ENCODE measurements at places on chromosomes 12 and 14.

DNA sequence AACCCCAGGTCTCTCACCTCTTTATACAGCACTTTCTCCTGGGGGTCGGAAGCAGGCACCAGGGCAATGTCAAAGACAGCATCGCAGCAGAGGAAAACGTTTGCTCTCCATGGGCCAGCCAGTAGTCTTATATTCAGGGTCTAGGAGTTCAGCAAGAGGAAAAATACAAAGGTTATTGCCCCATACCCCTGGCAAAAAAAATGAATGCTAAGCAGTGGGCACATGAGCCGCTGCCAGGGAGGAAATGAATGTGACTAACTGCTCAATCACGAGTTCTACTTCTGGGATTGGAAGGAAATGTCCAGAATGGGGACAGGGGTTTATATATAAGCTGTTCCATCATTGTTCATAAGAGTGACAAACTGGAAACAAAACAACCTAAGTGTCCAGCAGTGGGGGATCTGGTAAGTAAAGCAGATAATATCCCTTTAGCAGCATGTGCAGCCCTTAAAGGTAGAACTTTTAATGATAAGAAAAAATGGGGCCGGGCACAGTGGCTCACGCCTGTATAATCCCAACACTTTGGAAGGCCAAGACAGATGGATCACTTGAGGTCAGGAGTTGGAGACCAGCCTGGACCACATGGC, 53.8 kb downstream of the PHETA1 start:
- DNase-seq = no peak

DNA sequence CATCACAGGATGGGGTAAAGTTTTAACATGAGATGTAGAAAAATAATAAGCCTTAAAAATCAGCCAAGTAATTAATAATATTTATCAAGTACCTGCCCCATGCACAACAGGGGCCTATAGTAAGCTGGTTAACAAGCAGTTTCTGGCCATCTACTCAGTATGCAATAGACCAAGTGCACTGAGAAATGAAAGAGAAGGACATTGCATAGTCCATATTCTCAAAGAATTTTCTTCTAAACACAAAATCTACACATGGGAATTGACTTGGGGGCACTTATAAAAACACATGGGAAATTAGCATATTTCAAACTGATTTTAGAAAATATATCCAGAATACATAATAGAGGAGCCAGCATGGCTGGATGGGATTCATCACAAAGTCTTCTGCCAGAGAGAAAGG, 109.5 kb downstream of the DIO2 start:
- DNase-seq = no peak

- no peak for DNase-seq
Observed at GRCh38 chr12:1054117-1054870, 63.3 kb downstream of the ERC1 start.

DNA sequence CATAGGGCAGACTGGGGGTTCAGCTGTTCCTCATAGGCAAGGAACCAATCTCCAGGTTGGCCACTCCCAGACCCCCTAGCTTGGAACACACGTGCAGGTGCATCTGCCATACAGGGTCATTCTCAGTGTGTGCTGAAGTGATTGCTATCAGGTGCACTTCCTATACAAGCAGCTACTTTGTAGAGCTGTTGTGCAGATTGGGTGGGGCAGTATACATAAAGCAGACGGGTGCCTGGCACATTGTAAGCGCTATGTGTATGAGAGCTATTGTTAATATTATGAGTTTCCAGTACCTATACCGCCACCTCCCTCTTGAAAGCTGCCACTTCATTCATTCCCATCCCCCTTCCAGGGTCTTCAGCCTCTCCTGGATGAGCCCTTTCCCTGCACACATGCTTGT, 17.3 kb downstream of the IRF2BPL start:
- no peak for DNase-seq

- DNase-seq = no peak
Observed at GRCh38 chr12:34595749-34596733, 573.7 kb downstream of the ALG10 start.

DNA sequence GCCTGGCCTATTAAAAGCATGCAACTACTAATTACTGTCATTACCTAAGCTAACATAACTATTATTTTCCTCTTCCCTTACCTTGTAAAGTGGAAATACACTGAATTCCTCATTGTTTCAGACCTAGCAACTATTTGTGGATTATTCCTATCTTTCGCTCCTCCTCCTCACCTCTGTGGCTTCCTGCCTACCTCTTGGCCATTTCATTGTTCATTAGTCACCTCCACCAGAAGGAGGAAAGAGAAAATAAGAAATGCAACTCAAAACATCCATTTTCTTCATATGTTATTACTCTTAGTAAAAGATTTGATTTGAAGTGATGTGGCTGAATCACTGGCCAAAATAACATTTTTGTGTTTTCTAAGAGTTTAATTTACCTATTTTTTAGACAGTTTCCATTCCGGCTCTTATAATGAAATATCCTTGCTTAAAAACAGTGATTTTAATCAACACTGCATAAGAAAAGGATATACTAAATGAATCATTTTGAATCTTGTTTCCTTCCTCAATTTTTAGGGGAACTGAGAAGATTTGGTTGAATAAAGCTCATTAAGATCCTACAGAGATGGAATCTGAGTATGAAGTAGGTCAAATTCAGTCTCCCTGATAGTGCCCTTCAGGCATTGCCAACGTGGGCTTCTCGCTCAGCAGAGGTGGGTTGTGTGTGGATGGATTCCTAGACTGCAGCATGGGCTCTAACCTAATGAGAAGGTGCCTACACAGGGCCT, 27.6 kb upstream of the ARHGAP5 start:
- DNase-seq = no peak

GRCh38 chr14:73945159-73945670, 4.7 kb downstream of the FAM161B start:
- no peak for DNase-seq

GRCh38 chr14:22542360-22542759, 46.7 kb downstream of the DAD1 start:
- DNase-seq = no peak

DNA sequence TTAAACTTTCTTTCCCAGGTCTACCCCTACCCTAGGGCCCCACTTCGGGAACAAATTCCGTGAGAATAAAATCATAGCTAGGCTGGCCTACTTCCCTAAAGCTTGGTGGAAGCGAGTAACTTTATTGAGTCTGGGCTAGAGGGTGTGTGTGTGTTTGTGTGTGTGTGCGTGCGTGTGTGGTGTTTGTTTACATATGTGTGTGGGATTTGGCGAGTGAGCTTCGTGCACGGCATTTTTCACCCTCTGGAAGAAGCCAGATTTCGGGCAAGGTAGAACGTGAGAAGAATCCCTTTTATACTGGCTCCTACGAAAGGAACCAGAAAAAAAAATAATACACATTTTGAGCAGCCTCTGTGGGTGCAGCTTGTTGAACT, 7.5 kb upstream of the LHX5 start:
- DNase-seq = no peak

- DNase-seq = no peak
Observed at GRCh38 chr12:49673446-49674317, 33.5 kb downstream of the FMNL3 start.

DNA sequence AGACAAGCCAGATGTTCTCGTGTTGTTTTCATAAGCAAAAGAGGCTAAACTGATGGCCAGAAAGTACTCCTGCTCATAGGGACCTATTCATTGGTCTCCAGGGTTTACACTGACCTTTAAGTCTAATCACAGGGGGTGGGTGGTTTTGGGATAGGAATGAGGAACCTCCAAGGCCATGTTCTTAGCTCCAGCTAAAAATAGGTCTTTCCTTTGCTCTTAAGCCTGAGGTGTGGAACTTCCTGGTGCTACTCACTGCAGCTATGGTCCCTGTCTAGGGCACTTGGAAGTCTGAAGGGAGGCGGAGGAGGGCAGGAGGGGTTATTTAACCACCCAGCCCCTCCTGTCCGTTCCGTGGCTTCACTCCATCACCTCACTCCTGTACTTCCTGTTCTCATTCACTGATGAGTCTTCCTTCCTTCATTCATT, 18.6 kb downstream of the GPRC5A start:
- no peak for DNase-seq

GRCh38 chr12:18221726-18222125, 39.6 kb upstream of the PIK3C2G start:
- DNase-seq = no peak

- DNase-seq = no peak
Observed at GRCh38 chr14:71142375-71143038, 235.2 kb downstream of the PCNX1 start.

DNA sequence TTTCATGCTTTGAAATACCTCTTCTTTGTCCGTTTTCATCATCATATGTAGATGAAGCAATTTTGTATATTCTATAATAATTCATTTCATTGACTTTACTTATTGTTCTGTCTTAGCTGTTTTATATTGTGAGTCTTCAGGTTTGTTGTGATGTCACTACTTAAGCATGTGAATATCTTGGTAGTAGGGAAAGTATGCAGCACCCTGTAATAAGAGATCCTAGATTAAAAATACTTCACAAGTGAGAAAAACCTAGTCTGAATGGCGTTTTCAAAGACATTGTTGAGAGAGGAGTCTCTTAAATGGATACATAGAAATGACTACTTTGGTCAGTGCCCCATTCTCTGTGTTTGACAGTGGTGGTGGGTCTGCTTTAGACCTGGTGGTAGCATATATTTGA, 61.4 kb downstream of the SLC16A7 start:
- DNase-seq = no peak
